Natural killer cell treated with Interleukin-12 subunit alpha and Interleukin-12 subunit beta and Interleukin-15 and Interleukin-18, amount 100 ng/mL, for 72 hours (primary cell): ENCODE measurements at places on chromosomes 1 and 21. TPM values are rescaled to one million over a fixed set of nuclear protein-coding genes. Genes with fewer than 3 reads are reported as not detected.

DNA sequence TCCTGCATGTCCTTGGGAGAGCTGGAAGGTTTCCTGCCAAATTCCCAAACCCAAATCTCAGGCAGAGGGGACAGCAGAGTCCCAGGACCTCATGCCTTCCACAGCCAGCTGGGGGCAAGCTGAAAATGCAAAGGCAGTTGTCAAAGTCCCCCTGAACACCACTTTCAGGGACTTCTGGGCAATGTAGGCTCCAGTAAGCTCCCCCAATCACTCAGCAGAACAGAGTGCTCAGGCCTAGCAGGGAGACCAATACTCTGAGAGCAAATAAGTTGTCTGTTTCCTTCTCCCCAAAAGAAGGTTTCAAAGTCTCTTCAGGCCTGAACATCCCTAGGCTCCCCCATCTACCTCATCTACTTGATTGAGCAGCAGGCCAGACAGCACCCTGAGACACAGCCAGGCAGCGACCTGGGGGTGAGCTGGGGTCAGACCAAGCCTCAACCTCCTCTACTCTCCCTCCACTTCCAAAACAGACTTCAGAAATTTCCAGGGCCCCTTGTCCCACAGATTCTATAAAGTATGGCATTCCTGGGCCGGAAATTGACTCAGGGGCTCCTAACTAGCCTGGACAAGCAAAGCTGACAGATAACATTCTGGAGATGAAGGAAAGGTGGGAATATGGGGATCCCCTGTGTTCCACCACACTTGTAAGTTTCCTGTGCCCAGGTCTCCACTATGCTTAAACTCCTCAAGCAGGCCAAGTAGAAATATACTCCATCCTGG lies 1.9 kb downstream of the SLC9A1 start:
- DNase-seq: no peak

GRCh38 chr1:71660411-71660810 lies 579.6 kb upstream of the ZRANB2 start:
- no peak for DNase-seq

- no peak for DNase-seq
Observed at GRCh38 chr1:168466714-168467131, 77.1 kb downstream of the XCL2 start.

DNA sequence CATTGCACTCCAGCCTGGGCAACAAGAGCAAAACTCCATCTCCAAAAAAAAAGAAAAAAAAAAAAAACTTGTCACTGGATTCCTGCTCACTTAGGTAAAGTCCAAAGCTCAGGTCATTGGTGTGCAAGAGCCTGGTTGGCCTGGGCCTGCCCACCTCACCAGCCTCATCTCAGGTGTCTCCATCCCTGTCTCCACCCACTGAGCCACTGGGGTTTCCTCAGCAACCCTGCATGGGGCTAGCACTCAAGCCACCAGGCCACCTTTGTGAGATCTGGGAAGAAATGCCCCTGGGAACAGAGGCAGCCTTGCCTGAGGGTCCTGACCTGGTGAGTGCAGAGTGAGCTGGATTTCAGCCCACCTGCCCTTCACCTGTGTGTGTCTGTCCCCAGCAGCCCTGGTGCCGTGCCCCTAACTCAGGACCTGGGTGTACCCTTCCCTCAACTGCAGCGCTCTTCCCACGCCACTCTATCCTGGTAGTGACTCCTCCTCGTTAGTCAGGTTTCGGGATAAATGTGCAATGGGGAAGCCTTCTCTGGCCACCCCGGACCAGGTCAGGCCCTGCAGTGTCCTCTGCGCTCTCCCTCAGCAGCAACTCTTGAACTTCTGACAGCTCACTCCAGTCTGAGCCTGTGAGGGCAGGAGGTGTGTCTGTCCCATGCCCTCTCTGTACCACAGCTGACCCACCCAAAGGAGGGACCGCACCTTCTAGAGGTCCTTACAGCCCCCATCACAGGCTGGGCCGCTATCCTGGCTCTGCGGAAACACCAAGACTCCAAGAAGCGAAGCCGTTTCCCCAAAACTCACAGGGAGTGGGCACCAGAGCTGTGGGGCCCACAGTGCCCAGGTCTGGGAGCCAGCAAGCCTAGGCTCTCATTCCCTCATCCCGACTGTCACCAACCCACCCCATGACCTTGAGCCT lies 3.3 kb downstream of the PDZK1IP1 start:
- DNase-seq: no peak

DNA sequence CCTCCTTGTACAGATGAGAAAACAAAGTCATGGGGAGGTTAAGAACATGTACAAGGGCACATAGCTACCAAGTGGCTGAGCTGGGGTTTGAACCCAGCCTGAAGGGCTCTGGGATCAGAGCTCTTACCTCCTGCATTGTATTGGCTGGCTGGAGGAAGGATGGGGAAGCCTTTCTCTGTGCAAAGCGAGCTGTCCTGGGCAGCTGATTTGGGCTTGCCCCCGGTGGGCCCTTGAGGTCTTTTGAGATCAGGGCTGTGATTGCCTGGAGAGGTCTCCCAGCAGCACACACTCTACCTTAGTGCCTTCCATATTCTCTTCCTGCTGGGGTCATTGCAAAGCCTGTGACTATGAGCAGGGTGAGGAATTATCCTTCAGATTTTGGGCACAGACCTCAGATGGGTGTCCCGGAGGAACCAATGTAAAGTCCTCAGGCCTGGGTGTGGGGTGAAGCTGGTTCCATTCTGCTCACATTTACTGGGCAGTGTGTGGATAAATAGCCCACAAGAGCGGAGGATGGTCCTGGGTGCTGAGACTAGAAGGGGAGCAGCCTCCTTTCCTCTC lies 53.3 kb upstream of the EPS8L3 start:
- no peak for DNase-seq

DNA sequence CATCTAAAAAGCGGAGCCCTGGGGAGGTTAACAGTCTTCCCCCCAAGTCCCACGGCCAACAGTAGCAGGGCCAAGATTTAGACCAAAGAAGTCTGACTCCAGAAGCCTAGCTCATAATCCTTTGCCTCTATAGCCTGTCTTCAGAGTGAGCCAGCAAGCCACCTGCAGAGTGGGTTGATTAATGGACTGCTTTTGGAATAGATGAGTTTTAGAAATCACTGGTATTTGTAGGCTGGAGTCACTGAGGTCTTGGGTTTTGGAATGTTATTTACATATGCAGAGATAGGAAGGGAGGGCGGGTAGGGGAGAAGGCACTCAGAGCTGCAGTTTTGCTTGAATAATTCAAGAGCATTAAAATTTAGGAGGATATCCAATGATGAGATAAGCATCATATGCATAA lies 90.8 kb upstream of the L1TD1 start:
- DNase-seq: no peak

DNA sequence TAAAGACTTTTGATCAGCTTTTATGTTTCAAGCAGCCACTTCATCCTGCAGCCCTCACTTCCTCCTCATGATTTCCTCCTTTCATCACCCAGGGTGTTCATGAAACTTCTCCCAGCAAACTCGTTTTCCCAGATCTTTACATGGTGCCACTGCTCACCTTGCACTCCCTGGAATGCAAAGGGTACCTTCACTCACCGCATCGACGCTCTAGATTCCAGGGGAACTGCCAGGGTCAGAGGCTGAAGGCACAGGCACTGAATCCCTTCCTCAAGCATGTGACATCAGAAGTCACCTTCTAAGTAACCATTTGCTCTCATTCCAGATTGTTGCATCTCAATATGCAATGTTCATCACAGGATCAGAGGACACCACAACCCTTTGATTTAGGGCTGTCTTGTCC lies 82.8 kb downstream of the PRKAB2 start:
- no peak for DNase-seq

DNA sequence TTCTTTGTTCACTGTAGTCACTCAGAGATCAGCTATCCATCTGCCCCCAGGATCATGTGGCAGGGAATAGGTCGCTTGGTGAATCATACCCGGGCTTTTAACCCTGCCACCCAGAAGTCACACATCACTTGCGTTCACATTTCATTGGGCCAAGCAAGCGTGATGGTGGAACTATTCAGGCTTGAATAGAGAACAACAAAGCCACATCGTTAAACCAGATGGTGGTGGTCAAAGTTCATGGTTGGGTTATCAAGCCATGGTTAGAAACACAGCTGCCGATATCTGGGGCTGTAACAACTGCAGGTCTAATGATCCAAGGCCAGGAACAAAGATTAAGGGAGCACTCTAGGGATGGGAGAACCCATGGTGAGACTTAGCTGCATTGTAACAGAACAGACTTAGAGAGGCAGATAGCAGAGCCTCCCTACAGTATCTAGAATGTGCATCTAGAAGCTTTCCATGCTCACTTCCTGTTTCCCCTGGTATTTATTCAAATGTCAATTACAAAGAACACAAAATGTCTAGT lies 40.0 kb upstream of the PTPRC start:
- peak; percentile 58 for DNase-seq

DNA sequence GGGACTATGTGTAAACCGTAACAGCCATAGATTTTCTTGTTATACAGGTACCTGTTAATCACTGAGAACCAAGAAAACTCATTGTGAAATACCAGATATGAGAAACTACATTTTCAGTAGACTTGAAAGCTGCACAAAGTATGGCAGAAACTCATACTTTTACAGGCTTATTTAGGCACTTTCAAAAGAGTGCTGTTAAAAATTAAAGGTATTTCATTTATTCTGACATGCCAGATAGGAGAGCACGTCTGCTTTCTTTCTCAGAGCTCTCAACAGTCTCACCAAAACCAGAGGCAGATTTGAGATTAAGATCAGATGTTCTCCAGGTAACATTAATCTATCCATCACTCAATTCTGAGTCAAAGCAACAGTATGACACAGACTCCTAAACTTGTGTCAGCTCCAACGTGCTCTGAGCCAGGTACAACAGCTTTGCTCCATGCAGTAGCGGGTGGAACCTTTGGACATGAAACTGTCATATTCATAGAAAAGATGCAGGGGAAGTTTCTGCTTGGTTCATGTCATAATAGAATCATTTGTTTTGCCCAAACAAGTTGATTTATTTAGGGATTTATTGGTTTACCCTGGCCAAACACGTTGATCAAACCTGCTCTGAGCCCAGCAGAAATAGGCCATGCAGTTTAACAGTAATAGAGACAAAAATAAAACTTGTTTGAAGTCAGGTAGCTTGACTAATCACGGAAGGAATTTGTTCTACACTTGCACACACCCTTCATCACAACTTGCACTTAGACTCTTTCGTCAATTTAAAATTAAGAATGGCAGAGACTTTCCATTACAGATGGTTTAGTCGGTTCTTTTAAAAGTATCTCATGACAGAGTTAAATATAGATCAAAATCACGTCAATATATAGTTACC lies 20.8 kb upstream of the TSNAX start:
- DNase-seq: no peak

DNA sequence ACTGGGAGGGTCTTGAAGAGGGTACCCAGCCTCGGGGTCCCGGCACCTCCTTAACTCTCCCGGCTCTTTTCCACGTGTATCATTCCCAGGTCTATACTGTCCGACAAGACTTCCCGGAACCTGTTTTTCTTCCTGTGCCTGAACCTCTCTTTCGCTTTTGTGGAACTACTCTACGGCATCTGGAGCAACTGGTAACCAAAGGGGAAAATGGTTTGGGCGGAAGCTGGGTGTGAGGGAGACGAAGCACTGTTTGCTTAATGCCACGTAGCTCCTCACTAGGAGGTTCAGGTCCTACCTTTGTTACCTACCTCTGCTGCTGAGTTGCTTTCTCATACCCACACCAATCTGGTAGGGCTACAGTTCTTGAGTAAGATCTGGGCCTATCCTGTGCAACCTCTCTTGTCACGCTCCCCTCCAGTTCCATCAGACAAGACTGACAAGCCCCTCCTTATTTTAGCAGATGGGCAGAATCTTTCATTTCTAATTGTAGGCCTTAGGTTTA lies 642 bp downstream of the SLC30A7 start:
- peak; percentile 66 for DNase-seq

DNA sequence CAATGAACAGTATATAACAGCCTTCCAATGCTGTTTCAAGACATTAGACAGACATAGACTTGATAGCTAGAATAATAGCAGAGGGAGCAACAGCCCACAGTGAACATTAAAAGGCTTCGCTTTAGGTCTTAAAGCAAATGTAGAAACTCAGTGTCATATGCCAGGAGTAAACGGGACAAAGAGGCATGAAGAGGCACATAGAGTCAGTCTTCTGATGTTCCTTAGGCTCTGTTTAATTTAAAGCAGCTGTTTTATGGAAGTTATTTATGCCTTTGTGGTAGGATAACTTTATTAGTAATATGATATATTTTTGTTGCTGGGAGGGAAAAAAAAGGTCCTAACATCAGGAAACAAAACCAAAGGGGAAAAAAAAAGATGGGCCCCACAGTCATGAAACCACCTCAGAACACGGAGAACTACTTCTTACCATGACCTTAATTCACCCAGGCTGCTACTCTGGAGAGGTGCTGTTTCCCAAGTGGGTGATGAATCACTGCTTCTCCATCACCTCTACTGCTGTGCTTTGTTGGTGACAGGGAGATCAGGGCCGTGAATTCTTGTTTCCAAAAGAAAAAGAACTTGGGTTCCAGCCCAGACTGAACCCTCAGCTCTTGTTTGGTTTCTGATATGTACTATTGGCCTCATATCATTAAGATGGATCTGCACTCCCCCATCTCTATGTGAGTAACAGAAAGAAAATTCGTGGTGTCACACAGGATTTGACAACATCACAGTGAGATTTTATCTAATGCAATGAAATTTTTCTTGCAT lies 616.9 kb downstream of the KIF26B start:
- DNase-seq: no peak

- no peak for DNase-seq
Observed at GRCh38 chr1:147850737-147851136, 51.9 kb upstream of the GJA8 start.

DNA sequence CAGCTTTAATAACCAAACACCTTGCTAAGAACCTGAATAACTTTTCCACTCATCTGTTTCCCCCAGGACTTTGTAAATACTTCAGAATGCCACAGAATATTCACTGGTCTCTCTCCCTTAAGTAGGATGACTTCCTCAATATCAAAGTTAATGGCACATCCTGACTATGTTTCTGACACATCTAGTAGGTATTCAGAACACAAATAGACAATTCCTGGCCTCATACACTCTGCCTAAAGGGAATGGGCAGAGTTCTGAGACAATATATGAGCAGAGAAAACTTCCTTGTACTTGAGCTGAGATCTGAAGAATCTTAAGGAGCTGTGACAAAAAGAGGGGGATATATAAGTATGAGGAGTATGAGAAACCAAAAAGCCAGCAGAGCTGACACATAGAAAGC lies 34.8 kb downstream of the ANKRD13C start:
- DNase-seq: no peak

GRCh38 chr1:184368354-184368753 lies 18.5 kb upstream of the C1orf21 start:
- no peak for DNase-seq

DNA sequence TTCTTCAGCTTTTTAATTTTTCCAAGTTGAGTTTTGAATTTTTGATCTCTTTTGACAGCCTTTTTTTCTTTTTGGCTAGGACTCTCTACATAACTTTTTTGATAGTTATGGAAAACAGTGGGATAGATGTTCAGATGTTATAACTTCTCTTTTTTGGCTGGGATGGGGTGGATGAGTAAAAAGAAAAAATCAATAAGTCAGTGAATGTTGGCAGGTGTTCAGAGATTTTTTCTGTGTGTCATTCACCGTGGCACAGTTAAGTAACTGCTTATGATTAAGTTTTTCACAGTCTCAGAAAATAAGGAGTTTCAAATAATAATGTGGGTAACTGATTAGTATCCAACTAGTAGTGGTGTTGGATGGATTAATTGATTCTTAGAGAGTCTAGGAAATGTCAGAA lies 24.0 kb downstream of the HS2ST1 start:
- no peak for DNase-seq

RYR2 gene
- not detected for total RNA-seq

AMY2B gene
- total RNA-seq: 4.2 TPM

SPRR4 gene
- total RNA-seq: not detected

DYNLT4 gene
- not detected for total RNA-seq

REG4 gene
- total RNA-seq: 0.73 TPM

ESPN gene
- total RNA-seq: 0.14 TPM

ERG gene
- total RNA-seq: not detected
